OCI-LY7 (cell line): ENCODE measurements at places on chromosomes 3 and 15. TPM values are rescaled to one million over a fixed set of nuclear protein-coding genes. Genes with fewer than 3 reads are reported as not detected.

GRCh38 chr15:93482731-93483130 lies 393.7 kb upstream of the RGMA start:
- DNase-seq: no peak

DNA sequence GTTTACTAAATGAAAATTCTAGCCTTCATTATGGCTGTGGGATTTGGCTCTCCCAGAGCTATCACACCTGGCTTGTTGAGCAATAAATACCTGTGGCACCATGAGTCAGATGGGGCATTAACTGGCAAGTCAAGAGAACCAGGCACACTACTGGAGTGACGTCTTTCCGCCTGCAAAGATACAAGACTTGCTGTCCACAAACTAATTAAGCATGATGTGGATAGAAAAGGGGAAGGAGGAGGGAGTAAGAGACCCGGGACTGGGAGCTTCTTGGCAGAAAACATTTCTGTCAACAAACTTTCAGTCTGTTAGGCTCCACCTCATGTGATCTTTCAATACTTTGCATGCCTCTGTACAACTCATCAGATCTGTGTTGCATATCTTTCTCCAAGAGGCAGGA lies 56.5 kb downstream of the CLDN1 start:
- no peak for DNase-seq

GRCh38 chr3:39941931-39942330 lies 132.5 kb downstream of the MYRIP start:
- DNase-seq: no peak

- DNase-seq: no peak
These were observed 1.7 kb downstream of the GABRB3 start for GRCh38 chr15:26771168-26771567.

GRCh38 chr3:73848173-73848906 lies 223.6 kb upstream of the PDZRN3 start:
- DNase-seq: no peak

DNA sequence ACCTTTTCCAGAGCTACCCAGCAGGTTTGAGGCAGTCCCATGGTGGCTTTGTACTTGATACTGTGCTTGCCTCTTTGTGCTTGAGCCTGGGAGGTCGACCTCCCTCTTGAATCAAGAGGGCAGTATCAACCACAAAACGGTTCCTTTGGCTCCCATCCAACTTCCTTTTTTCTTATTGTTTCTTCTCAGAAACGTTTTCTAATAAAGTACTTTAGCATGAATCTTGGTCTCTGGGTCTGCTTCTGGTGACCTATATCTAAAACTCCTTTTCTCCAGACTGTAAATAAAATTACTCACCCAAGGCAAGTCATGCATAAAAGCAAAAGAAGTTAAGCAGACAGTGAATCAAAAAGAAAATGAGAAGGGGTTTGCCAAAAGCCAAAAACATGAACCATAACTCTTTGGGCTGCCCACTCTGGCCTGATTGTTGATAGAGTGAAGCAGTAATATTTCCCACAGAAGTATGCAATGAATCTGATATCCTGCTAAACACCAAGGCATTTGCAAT lies 112.2 kb upstream of the SLC4A7 start:
- peak; percentile 2 for DNase-seq

GRCh38 chr3:159216311-159216710 lies 414.5 kb downstream of the MFSD1 start:
- no peak for DNase-seq

DNA sequence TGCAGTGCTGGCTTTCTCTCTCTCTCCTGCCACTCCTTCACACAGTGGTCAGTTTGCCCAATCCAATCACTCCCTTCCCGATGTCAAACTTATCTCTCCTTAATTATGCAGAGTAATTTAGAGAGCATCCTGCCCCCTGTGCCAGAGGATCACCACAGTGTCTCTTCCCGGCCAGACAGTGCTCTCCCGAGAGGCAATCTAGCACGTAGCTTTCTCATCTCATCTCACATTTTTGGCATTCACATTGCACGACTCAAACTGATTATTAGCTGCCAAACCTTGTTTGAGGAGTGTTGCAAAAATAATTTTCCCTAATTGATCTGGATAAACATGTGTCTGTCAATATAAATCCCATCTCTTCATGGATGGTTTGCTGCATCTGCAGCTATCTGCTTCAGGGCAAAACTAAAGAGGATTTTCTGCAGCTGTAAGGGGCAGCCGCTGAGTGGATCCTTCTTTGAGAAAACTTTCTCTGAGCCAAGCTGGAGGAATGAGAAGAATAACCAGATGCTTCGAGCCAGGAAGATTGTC lies 37.8 kb downstream of the SSUH2 start:
- no peak for DNase-seq

- no peak for DNase-seq
These were observed 159.0 kb downstream of the FRMD5 start for GRCh38 chr15:44035781-44036699.

The TM2D3 gene
- 33.6 and 40.5 TPM in 2 replicates for total RNA-seq

The PSTPIP1 gene
- total RNA-seq: 23.6 and 27.4 TPM in 2 replicates

The LRRN1 gene
- total RNA-seq: not detected in 2 replicates

The TICRR gene
- total RNA-seq: 42.6 and 44.4 TPM in 2 replicates

The SLC2A2 gene
- total RNA-seq: not detected in 2 replicates

The IP6K2 gene
- total RNA-seq: 92.7 and 96.9 TPM in 2 replicates

The CFAP92 gene
- total RNA-seq: 0.08 and 0.18 TPM in 2 replicates

The LRRC31 gene
- total RNA-seq: not detected in 2 replicates
